Stimulated activated CD8-positive, alpha-beta memory T cell treated with anti-CD3 and anti-CD28 coated beads, Interleukin-4, amount 100 ng/mL, for 48 hours (primary cell): ENCODE measurements at places on chromosomes 3 and 15.
A peak's percentile ranks its signal among the peaks of the same experiment; 100 is the strongest.

GRCh38 chr3:136250903-136251460 is 842 bp downstream of the PCCB start:
- DNase-seq: peak; percentile 42

- no peak for DNase-seq
These were observed 218.4 kb upstream of the LRTM1 start for GRCh38 chr3:55146216-55146615.

- no peak for DNase-seq
These were observed 16.6 kb upstream of the SEC13 start for GRCh38 chr3:10337323-10338163.

- peak; percentile 47 for DNase-seq
These were observed 195.2 kb upstream of the DPPA4 start for GRCh38 chr3:109532257-109533216.

- DNase-seq: no peak
These were observed 14.3 kb downstream of the BCL2L10 start for GRCh38 chr15:52098323-52098722.

- DNase-seq: no peak
These were observed 1.0 kb downstream of the DCBLD2 start for GRCh38 chr3:98900265-98901118.

GRCh38 chr3:32117320-32117719 is 10.9 kb downstream of the GPD1L start:
- no peak for DNase-seq

DNA sequence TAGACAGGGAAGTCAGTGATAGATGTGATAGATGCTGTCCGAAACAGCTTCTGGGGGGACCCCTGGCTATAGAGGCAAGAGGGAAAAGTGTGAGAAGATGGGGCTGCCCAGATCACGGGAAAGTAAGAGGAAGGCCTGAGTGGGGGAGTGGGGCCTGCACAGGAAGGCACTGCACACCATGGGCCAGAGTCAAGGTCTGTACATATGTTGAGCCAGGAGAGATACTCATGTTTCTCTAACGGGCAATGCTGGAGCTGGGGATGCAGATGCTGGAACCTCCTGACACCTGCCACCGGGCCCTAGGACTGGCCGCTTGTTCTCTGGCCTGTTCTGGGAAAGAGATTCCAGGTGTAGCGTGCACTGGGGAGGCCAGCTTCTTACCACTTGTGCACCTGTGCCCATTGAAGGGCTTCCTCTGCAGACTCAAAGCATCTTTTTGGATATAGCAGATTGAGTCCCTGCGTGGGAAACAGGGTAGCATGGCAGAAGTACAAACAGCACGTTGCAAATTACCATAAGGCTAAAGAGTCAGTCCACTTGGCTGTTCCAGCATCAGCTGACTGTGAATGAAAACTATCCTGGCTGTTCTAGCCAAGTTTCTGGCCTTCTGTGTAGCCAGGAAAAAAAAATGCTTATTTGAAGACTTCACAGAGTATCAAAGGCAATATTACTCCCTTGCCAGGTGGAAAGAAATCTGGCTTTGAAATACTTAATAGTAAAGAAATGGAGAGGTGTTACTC is 77.1 kb upstream of the GSK3B start:
- no peak for DNase-seq

DNA sequence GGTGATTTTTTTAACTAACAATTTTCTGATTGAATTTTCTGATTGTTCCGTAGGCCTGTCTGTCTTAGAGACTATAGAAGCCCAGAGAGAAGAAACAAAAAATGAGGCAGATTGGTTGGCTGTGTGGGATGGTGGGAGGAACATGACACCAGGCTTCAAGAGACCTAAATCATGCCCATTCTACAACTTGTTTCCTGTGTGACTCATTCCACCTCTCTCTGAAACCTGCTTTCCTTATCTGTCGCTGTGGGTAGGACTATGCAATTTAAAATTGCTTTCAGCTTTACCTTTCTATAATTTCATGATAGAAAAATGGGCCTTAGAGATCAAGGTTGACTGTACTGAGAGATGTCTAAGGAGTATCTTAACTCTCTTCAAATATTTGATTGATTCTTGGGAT is 44.5 kb downstream of the OXNAD1 start:
- peak; percentile 54 for DNase-seq

GRCh38 chr3:32569540-32570420 is 878 bp downstream of the DYNC1LI1 start:
- peak; percentile 69 for DNase-seq

- DNase-seq: no peak
These were observed 98.9 kb downstream of the LRRK1 start for GRCh38 chr15:101018016-101018415.

DNA sequence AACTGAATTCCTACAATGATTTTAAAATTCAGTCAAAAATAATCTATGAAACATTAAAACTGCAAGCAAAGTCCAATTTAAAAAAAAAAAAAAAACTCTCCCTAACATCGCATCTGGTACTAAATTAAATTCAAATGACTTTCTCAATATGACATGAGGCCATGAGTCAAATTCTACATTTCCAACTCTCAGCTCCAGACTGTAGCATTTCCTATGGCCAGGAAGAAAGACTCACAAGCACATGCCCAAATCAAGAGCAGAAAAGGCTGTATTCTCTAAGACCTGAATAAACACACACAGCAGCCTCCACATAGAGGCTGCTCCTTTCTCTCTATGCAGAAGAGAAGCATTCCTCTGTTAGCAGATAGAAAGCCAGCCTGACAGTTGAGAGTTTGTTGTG is 729.2 kb downstream of the ROBO1 start:
- DNase-seq: no peak

DNA sequence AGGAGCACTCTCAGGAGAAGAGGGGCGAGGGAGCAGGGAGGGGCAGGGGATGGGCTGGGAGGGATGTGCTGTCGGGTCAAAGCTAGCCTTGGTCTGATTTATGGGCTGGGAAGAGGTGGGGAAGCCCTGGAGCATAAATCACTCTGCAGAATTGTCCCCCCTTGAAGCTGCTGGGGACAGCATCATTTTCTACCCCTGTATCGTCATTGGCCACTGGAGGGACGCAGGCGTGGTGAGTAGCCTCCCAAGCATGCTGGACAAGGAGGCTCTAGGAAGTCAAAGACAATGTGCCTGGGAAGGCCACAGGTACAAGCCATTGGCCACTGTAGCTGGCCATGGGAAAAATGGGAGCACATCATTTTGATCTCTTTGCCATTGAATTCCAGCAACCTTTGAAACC is 175.5 kb upstream of the CTDSPL start:
- DNase-seq: no peak
